ENCODE measurements at places on chromosomes 2 and 18.

DNA sequence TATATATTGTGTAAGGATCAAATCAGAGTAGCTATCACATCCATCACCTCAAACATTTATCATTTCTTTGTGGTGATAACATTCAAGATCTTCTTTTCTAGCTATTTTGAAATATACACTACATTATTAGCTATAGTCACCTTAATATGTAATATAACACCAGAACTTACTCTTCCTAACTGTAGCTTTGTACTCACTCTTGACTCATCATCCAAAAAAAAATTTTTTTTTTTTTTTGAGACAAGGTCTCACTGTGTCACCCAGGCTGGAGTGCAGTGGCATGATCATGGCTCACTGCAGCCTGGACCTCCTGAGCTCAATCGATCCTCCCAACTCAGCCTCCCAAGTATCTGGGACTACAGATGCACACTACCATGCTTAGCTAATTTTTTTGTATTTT is 153.3 kb downstream of the EML6 start:
- DNase-seq: no peak

DNA sequence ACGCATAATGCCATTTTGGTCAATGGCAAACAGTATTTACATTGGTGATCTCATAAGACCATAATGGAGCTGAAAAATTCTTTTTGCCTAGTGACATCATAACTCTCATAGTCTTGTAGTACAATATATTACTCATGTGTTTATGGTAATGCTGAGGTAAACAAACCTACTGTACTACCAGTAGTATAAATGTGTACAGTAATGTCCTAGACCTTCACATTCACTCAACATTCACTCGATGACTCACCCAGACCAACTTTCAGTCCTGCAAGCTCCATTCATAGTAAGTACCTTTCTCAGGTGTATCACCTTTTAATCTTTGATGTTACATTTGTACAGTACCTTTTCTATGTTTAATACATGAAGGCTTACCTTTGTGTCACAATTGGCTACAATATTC is 558.2 kb upstream of the PIK3C3 start:
- no peak for DNase-seq

DNA sequence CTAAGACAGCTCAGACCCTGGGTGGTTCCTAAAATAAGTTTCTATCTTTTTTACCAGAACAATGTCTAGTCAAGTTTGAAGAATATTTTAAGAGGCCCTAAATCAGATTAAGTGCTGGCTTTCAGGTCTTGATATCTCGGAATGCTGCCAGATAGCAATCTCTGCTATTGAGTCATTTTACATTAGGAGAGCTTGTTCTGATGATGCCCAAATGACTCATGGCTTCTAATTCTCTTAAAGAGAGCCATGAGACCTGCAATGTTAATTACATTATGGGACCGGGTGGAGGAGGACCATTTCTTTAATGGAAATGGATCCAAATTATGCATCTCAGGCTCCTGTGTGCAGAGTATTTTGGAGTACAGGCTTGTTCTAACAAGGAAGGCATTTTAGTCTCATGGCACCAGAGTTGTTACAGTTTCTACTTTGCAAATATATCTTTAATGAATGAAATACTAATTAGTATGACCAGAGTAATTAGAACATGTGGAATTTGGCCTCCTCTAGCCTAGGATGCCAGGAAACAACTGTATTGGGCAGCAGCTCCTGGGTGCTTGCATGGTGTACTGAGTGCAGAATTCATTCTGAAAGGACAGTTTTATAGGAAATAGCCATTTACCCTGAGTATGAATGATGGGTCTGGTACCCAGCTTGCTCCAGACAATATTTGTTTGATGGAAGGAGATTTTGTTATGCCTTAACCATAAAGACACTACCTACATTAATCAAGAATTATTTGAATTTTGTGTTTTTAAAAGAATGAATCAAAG is 94.0 kb upstream of the SULT1C3 start:
- DNase-seq: no peak

DNA sequence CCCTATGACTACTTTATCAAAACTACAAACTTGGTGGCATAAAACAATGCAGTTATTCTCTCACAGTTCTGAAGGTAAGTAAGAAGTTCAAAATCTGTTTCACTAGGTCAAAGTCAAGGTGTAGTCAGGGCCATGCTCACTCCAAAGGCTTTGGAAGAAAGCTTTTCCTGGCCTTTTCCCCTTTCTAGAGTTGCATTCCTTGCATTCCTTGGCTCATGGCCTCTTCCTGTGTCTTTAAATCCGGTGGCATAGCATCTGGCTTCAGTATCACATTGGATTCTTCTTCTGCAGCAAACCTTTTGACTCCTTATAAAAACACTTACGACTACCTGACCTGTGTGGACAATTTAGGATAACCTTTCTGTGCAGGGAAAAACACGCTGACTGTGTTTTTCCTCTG is 543.5 kb upstream of the HNMT start:
- no peak for DNase-seq

Measured in GM12865 (cell line).